ENCODE measurements at places on chromosomes 4 and X.

DNA sequence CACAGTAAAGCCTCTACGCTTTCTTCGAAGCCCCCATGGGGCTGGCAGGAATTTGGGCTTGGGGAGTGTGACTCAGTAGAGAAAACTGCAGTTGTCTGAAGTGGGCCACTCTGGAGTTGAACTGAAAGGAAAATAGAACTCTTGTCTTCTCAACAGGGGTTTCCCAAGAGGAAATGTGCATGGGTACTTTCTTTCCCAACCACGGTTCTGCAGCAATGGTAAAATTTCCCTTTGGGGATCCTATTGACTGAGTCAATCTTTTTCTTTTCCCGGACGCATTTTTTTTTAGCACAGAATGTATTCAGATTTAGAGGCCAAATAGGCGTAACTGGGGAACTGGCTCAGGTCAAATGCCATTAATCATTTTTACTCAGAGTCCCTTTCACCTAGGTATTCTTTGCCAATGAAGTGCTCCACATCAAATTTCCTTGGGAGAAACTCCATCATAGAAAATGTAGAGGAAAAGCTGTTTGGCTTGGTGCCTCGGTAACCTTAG is 269.3 kb downstream of the STIM2 start:
- DNase-seq, result no peak

GRCh38 chr4:161841759-161842158 is 322.0 kb downstream of the FSTL5 start:
- DNase-seq, result no peak

DNA sequence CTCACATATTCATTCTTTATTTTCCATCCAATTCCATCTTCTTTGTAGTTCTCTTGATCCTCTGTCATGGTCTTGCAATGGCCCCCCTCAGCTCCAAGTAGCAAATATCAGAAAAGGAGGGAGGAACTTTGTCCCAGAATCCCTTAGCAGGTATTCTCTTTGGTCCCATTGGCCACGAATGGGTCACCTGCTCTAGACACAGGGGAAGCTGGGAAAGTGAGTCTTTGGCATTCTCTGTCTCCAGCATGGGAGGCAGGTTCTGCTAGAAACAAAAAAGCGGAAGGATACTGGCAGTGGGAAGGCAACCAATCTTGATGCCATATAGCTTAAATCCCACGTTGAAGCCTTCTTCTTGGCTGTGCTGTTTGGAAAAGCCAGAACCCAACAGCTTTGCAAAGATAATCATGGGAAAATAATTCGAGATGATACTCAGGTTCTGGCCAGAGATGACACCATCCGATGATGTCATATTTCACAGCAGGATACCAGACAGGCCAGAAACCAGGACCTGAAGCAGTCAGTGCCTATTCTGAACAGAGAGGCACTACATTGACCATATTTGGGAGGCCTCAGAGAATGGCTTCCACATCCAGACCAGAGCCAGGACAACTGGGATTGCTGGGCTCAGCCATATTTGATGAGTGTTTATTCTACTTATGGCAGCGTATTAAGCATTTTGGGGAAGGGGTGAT is 110.4 kb upstream of the ATXN3L start:
- no peak for DNase-seq

GRCh38 chrX:1391707-1392375 is at the start of gene SLC25A6:
TSS of gene SLC25A6 (minus strand) at chrX:1392113. CDS start at chrX:1392009, 104 bp downstream.
- DNase-seq, result peak; percentile 99
